A549 treated with ZK216348 at 1 μM for 4 hours (cell line): ENCODE measurements at places on chromosomes 11 and 22. TPM values are rescaled to one million over a fixed set of nuclear protein-coding genes. Genes with fewer than 3 reads are reported as not detected.

The IL18BP gene
- total RNA-seq: 3.0 to 4.5 TPM (median 3.9 TPM) in 5 replicates

The GNAZ gene
- total RNA-seq: 1.8 to 3.3 TPM (median 2.7 TPM) in 5 replicates

The OR8G5 gene
- not detected in 5 replicates for total RNA-seq

The PSMC3 gene
- total RNA-seq: 186 to 247 TPM (median 201 TPM) in 5 replicates

The IGHMBP2 gene
- 15.2 to 17.2 TPM (median 15.5 TPM) in 5 replicates for total RNA-seq

The DAGLA gene
- total RNA-seq: 3.1 to 6.7 TPM (median 6.3 TPM) in 5 replicates

The STIM1 gene
- 23.9 to 30.2 TPM (median 25.0 TPM) in 5 replicates for total RNA-seq

The GLYATL2 gene
- not detected in 5 replicates for total RNA-seq

The CCDC89 gene
- not detected in 5 replicates for total RNA-seq

The TMEM41B gene
- total RNA-seq: 11.7 to 29.4 TPM (median 24.7 TPM) in 5 replicates

The OSBP gene
- 25.8 to 33.1 TPM (median 30.0 TPM) in 5 replicates for total RNA-seq
